ENCODE measurements at places on chromosomes 16 and 17.
A peak's percentile ranks its signal among the peaks of the same experiment; 100 is the strongest.

DNA sequence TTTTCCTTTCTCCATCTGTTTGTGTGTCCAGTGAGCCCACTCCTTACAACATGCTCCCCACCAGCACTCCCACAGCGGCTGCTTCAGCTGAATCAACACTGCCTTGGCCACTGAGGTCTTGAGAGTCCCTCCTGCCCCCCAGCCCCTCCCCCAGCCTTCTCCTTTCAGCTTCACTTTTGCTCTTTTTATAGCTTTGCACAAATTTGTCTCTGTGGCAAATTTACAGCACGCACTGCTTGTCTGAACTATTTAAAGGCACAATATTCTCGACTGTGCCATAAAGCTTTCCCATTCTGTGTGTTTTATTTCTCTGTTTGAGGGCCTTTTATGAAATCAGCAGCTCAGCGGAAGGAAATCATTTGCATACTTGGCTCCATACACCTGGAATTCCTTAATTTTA is 579.3 kb downstream of the TOX3 start:
- H3K27ac ChIP-seq = no peak overlapping the region
- no peak overlapping the region for H3K4me3 ChIP-seq
- H3K4me1 ChIP-seq = no peaks in the 10 kb centered on the region
- DNase-seq = no peak

GRCh38 chr16:17469741-17470181 is 999 bp downstream of the XYLT1 start:
- no peak overlapping the region for H3K27ac ChIP-seq
- H3K27me3 ChIP-seq = peaks cover 38% of the 10 kb centered on the region
- no peak for DNase-seq
- H3K4me3 ChIP-seq = no peak overlapping the region

DNA sequence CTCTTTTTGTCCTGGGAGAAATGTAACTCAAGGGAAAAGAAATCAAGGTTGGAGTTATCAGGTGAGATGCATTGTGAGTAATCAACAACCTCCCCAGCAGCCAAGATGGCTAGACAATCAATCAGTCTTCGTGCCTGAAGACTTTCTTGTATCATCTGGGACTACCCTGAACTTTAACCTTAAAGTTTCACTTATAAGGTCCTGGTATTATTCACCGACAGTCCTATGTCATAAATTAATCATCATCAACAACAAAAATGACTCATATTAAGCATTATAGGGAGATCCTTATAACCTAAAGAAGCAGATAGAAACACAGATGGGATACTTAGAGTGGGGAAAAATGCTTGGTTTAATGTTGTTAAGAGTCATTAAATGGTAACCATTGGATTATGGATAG is 7.7 kb upstream of the TEKT3 start:
- H3K36me3 ChIP-seq = no peaks in the 10 kb centered on the region
- H3K4me1 ChIP-seq = no peaks in the 10 kb centered on the region
- DNase-seq = no peak
- H3K27ac ChIP-seq = no peak overlapping the region

DNA sequence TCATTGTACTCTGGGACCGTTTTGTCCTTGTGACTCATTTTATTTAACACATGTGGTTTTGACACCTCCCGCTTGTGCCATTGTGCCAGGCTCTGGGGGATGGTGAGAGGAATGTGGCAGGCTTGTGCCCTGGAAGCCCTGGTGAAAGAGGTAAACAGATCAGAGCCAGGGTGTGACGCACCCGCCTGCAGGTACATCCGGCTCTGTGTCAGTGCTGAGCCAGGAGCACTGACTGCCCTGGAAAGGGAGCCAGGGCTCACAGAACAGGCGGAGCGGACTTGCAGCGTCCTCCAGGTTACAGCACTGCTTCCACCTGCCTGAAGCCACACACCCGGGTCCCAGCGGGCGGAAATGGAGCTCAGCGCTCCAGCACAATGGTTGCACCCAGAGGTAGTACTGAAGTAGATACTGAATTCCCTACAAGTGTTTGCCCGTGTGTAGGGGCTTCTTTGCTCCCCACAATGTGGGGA is 30.6 kb downstream of the CDRT15 start:
- no peak overlapping the region for H3K4me3 ChIP-seq
- peaks cover 4% of the 10 kb centered on the region for H3K4me1 ChIP-seq
- H3K36me3 ChIP-seq = peaks cover 10% of the 10 kb centered on the region
- H3K27me3 ChIP-seq = no peaks in the 10 kb centered on the region
- DNase-seq = no peak
- H3K27ac ChIP-seq = no peak overlapping the region

- H3K27me3 ChIP-seq = no peaks in the 10 kb centered on the region
- DNase-seq = no peak
- H3K4me3 ChIP-seq = no peak overlapping the region
- no peaks in the 10 kb centered on the region for H3K36me3 ChIP-seq
Observed at GRCh38 chr17:72244956-72245355, 124.1 kb downstream of the SOX9 start.

GRCh38 chr16:1152651-1153259 is at the start of gene CACNA1H:
Gene CACNA1H (plus strand): TSS chr16:1153106. CDS start chr16:1153738, 632 bp downstream.
- DNase-seq = peak; percentile 63
- H3K4me1 ChIP-seq = peaks cover 81% of the 10 kb centered on the region
- H3K4me3 ChIP-seq = peak within 1 kb of the TSS; percentile 34
- H3K36me3 ChIP-seq = no peaks in the 10 kb centered on the region
- H3K27ac ChIP-seq = no peak within 1 kb of the TSS

DNA sequence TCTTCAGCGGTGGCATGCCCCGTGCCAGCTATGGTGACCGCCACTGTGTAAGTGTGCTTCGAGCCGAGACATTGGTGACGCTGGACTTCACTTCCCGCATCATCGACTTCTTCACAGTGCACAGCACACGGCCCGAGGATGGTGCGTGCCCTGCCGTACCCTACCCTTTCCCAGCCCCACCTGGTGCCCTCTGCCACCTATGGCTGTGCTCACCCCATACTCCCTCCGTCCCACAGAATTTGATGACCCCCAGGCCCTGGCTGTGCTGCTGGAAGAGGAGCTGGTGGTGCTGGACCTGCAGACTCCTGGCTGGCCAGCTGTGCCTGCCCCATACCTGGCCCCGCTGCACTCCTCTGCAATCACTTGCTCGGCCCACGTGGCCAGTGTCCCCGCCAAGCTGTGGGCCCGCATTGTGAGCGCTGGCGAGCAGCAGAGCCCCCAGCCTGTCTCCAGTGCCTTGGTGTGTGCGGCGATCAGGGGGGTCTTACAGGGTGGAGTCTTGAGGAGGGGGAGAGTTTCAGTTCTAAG is 9.5 kb downstream of the LLGL1 start:
- no peak overlapping the region for H3K27ac ChIP-seq
- H3K4me1 ChIP-seq = no peaks in the 10 kb centered on the region
- no peak overlapping the region for H3K4me3 ChIP-seq
- no peaks in the 10 kb centered on the region for H3K36me3 ChIP-seq
- H3K27me3 ChIP-seq = no peaks in the 10 kb centered on the region

- DNase-seq = no peak
- H3K4me3 ChIP-seq = no peak overlapping the region
- no peaks in the 10 kb centered on the region for H3K4me1 ChIP-seq
- H3K27me3 ChIP-seq = peaks cover 9% of the 10 kb centered on the region
- no peak overlapping the region for H3K27ac ChIP-seq
- H3K36me3 ChIP-seq = no peaks in the 10 kb centered on the region
Observed at GRCh38 chr16:78519896-78520295, 420.4 kb downstream of the WWOX start.

- H3K4me3 ChIP-seq = no peak overlapping the region
- no peaks in the 10 kb centered on the region for H3K4me1 ChIP-seq
- no peak for DNase-seq
- H3K27ac ChIP-seq = no peak overlapping the region
Observed at GRCh38 chr16:30459456-30459855, 13.1 kb upstream of the ITGAL start.

GRCh38 chr16:58116529-58116928 is 12.7 kb downstream of the CFAP20 start:
- no peak for DNase-seq
- H3K36me3 ChIP-seq = peaks cover 48% of the 10 kb centered on the region
- H3K27ac ChIP-seq = no peak overlapping the region
- H3K4me1 ChIP-seq = peaks cover 17% of the 10 kb centered on the region
- H3K4me3 ChIP-seq = no peak overlapping the region

DNA sequence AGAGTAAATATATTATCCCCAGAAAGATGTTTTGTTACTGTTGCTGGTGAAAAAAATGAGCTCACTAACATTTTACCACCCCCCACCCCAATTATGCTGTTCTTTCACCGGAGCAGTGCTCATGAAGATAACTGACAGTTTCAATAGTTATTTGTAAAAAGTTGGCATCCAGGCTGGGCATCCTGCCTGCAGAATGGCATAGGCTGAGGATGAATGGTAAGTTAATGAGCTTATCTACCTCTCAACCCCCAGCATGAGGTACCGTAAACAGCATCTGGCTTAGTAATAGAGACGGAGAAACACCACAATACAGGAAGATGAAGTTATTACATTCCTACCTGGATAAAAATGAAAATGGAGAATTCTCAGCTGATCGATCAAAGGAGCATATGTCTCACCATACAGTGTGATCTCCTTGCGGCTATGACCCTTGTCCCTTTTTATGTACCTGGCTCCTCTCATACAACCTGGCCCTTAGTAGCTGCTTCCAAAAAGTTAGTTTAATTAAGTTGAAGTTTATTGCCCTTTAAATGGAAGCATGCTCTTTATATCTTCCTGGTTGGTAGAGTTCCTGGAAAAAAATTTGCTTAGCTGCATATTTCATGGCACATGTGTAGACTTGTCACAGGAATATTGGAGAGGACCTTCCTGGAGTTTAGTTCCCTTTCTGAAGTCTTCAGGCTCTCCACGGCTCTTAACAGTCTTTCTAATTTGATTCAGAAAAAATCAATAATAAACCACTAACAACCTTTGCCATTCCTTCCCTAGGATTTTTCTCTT is 61.2 kb upstream of the MPHOSPH6 start:
- no peaks in the 10 kb centered on the region for H3K27me3 ChIP-seq
- H3K36me3 ChIP-seq = no peaks in the 10 kb centered on the region
- no peak overlapping the region for H3K27ac ChIP-seq
- no peak for DNase-seq
- no peak overlapping the region for H3K4me3 ChIP-seq

GRCh38 chr17:70636517-70637133 is 467.3 kb downstream of the KCNJ2 start:
- no peak overlapping the region for H3K4me3 ChIP-seq
- H3K27ac ChIP-seq = no peak overlapping the region
- H3K36me3 ChIP-seq = no peaks in the 10 kb centered on the region
- H3K4me1 ChIP-seq = no peaks in the 10 kb centered on the region
- H3K27me3 ChIP-seq = no peaks in the 10 kb centered on the region

GRCh38 chr16:66278111-66278531 is 88.4 kb upstream of the CDH5 start:
- H3K27ac ChIP-seq = no peak overlapping the region
- no peaks in the 10 kb centered on the region for H3K4me1 ChIP-seq
- no peak overlapping the region for H3K4me3 ChIP-seq

DNA sequence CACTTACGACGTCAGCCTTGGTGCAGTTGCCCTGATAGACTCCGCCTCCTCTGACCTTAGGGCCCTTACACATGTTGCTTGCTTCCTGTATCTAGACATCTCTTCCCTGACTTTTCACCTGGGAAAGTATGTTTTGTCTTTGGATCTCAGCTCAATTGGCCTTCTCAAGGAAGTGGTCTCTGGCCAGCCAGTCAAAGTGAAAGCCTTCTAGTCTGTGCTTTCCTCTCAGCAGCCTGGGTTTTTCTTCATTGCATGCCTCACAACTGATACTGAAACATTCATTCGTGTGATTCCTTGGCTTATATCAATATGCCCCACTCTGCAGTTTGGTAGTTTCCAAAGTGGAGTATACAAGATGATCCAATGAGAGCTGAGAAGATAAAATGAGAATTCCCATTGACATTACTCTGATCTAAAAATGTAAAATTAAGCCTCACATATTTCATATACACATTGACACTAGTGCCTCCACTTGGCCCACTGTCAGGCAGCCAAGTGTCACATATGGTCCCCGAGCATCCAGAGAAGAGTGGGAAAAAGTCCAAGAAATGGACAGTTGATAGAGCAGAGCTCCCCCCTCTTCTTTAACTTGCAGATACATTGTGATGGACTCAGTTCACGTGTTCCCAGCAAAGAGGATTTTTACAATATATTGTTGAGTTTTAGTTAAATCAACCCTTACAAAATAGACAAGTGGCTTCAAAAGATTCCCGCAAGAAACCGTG is 371.2 kb upstream of the ASIC2 start:
- H3K27me3 ChIP-seq = peaks cover 16% of the 10 kb centered on the region
- no peak overlapping the region for H3K4me3 ChIP-seq
- H3K27ac ChIP-seq = no peak overlapping the region
- no peak for DNase-seq
- no peaks in the 10 kb centered on the region for H3K36me3 ChIP-seq

- H3K4me1 ChIP-seq = no peaks in the 10 kb centered on the region
- no peak overlapping the region for H3K4me3 ChIP-seq
- no peaks in the 10 kb centered on the region for H3K27me3 ChIP-seq
- peaks cover 33% of the 10 kb centered on the region for H3K36me3 ChIP-seq
Observed at GRCh38 chr16:3791701-3792100, 74.4 kb upstream of the TRAP1 start.

DNA sequence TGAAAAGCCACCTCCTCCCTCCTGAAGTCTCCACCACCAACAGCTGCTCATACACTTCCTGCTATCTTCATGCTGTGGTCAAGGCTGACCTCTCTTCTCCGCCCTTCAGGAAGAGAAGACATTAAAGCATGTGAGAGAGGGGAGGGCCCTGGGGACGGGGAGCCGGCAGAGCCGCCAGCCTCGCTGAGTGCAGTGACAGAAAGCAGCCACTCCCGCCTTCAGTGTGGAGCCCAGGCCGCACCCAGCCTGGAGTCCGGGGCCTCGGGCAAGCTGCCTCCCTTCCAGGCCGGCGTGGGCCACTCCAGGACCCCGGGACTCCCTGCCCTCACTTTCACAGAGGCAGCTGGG is 94.7 kb upstream of the TNRC6C start:
- no peaks in the 10 kb centered on the region for H3K4me1 ChIP-seq
- no peak overlapping the region for H3K27ac ChIP-seq
- no peak overlapping the region for H3K4me3 ChIP-seq
- H3K36me3 ChIP-seq = no peaks in the 10 kb centered on the region
- H3K27me3 ChIP-seq = peaks cover 8% of the 10 kb centered on the region

GRCh38 chr17:47907932-47908562 is 12.0 kb downstream of the SP2 start:
- H3K27me3 ChIP-seq = no peaks in the 10 kb centered on the region
- H3K27ac ChIP-seq = no peak overlapping the region
- H3K4me1 ChIP-seq = no peaks in the 10 kb centered on the region

DNA sequence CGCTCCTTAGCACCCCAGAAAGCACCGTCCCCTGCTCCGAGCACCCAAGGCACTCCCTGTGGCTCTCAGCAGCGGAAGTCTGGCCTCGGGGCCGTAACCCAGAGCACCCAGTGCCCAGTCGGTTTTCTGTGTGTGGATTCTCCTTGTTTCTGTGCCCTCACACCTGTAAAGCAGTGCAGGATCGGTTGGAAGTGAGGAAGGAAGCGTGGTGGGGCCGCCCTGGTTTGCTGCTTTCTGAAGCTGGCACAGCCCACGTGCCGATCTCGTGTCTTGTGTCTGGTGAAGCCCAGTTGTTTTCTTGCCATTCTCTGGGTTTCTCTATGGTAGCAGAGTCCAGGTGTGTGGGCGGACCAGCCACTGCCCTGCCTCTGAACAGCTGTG is 3.7 kb downstream of the ACSF3 start:
- H3K4me1 ChIP-seq = peaks cover 85% of the 10 kb centered on the region
- H3K4me3 ChIP-seq = no peak overlapping the region
- no peak for DNase-seq
- no peaks in the 10 kb centered on the region for H3K27me3 ChIP-seq
- no peak overlapping the region for H3K27ac ChIP-seq
- H3K36me3 ChIP-seq = peaks cover 47% of the 10 kb centered on the region

- H3K4me1 ChIP-seq = no peaks in the 10 kb centered on the region
- no peak overlapping the region for H3K4me3 ChIP-seq
- peaks cover 17% of the 10 kb centered on the region for H3K27me3 ChIP-seq
- H3K36me3 ChIP-seq = no peaks in the 10 kb centered on the region
- DNase-seq = no peak
- no peak overlapping the region for H3K27ac ChIP-seq
Observed at GRCh38 chr17:4769628-4770027, 2.1 kb upstream of the TM4SF5 start.

Data from K562 (cell line).